ENCODE measurements at places on chromosomes 4 and X. TPM values are rescaled to one million over a fixed set of nuclear protein-coding genes. Genes with fewer than 3 reads are reported as not detected.

DNA sequence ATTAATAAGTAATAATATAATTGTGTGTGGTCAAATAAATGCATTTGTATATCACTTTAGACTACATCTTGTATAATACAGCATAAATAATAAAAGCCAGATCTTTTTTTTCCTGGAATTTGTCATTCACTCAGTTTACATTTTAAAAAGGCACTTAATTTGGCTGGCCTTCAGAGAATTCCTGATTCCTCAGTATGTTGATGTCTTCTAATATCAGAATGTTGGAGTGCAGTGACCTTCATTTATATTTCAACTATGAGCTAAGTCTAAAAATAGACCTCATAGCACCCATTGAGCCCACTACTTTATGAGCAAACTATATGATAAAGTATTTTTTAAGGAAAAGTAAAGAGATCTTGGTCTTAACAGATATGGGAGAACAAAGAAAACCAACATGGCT, 27.8 kb downstream of the ZNF330 start:
- no peak for DNase-seq

The PSAPL1 gene
- not detected for total RNA-seq

- no peak for DNase-seq
Measured at GRCh38 chrX:48802905-48803200, 986 bp downstream of the HDAC6 start.

The ARHGAP36 gene
- total RNA-seq: not detected

GRCh38 chr4:19224820-19225219, 1026.9 kb upstream of the SLIT2 start:
- DNase-seq: peak; percentile 63

GRCh38 chr4:47686294-47686872, 151.5 kb downstream of the CORIN start:
- DNase-seq: peak; percentile 32

DNA sequence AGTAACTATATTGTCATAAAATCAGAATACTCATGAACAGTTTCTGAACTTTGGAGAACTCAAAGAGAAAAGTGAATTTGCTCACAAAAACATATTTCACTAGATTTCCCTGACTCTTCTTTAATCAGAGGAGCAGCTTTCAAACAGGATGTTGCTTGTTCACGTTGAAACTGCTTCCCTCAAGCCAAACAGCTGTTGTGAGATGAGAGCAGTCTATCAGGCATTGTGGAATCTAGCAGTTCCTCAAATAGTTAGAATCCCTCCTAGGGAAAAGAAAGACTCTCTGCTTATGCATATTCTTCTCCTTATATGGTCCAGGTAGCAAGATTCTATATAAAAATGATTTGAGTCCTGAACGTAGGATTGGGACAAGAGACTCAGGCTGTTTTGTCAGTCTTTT, 1012.1 kb downstream of the FAM133A start:
- DNase-seq: no peak

GRCh38 chrX:94454606-94455005, 780.6 kb downstream of the FAM133A start:
- DNase-seq: no peak

DNA sequence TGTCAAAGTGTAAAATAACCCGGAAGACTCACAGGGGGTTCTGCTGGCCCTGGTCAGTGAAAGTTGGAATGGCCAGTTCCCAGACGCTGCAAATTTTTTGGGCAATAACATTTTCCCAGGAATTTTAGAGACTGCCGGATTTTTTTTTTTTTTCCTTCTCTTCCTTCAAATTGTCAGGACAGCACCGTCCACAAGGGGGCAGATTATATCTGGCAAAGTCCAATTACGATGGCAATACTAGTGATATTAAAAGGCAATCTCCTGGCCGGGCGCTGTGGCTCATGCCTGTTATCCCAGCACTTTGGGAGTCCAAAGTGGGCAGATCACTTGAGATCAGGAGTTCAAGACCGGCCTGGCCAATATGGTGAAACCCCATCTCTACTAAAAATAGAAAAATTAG, 20.5 kb downstream of the SLC25A5 start:
- peak; percentile 71 for DNase-seq

DNA sequence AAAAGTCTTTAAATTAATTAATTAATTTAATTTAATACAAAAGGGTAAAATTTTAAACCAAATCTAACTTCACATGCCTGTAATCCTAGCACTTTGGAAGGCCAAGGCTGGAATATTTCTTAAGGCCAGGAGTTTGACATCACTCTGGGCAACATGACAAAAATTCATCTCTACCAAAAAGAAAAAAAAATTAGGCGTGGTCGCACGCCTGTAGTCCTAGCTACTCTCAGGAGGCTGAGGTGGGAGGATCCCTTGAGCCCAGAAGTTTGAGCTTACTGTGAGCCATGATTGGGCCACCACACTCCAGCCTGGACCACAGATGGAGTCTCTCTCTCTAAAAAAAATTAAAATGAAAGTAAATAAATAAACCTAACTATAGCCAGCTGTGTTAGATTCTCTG, 39.2 kb upstream of the ANTXR2 start:
- peak; percentile 95 for DNase-seq

The DAPP1 gene
- total RNA-seq: not detected

DNA sequence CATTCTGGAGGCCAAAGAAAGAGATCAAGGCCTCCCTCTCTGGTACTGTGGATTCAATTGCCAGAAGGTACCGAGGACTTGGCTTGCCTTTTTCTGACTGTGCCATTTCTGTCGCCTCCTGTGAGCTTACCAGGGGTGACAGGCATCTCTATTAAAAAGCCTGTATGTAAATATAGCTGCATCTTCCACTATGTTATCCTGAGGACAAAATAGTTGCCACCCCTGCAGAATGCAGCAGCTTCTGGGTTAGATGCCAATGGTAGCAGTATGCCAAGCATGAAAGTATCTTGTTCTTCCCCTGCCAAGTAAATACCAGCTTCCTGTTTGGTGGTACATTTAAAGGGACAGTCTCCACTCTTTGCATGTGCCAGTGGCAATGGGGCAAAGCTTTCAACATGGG, 10.7 kb downstream of the TRPC5OS start:
- no peak for DNase-seq

DNA sequence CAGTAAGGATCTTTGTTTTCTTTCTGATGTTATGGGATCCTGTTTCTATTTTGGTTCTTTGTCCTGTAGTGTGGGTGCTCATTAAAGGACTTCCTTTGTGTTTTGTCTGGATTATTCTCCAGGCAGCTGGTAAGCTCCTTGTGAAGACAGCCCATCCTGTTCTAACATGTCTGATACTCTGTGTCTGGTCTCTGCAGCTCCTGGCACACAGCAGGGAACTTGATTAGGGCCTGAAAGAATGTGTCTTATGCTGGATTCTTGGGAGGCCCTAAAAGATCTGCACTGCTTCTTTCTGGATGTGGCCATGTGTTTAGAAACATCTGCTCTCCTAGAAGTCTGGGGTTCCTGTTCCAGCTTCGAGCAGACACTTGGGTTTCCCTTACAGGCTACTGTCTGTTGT, 38.1 kb upstream of the ATXN3L start:
- DNase-seq: peak; percentile 50

The WNK3 gene
- total RNA-seq: 10.5 TPM

DNA sequence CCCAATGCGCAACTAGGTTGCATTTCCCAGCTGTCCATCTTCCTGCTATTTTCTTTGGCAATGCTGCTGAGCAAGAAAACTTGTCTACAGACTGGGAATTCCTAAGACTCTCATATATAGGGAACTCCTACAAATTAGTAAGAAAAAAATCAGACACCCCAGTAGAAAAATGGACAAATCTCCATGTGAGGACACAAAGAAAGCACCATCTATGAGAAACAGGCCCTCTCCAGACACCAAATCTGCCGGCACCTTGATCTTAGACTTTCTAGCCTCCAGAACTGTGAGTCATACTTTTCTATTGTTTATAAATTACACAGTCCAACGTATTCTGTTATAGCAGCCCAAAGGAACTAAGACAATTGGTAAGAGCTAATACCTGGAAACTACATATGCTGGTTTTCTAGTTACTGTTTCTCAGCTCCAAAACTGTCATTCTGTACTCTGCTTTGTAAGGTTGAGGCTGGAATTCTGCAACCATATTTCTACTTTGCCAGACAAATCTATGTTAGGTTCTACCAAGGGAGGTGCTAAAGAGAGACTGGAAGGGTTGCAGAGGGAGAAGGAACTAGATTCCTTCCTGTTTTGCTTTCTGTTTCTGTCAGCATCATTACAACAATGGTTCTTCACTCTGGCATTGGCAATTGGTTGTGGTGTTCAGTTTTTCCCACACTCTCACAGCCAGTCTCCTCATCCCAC, 35.7 kb upstream of the FAM241A start:
- DNase-seq: peak; percentile 81

DNA sequence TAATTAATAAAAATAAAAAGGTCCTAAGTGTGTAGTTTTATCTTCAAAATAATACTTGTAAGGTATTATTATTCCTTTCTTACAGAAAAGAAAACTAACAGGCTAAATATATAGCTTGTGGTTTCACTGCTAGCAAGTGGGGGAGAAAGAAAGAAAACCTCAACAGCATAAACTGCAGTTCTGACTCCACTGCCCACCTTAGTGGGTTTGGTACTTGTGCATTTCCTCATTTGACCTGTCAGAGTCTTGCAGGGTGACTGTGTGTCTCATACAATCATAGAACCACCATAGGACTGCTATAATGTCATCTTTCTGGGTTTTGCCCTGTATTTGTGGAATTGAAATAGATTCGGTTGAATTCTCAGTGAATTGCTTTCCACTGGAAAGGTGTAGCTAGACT, 94.7 kb upstream of the PUDP start:
- DNase-seq: no peak

- DNase-seq: no peak
Measured at GRCh38 chrX:18721683-18722499, 14.4 kb downstream of the PPEF1 start.

The GAK gene
- total RNA-seq: 49.4 TPM

GRCh38 chr4:75338352-75338880, 175.8 kb downstream of the RCHY1 start:
- DNase-seq: no peak

The REELD1 gene
- not detected for total RNA-seq

The HPSE gene
- total RNA-seq: 2.7 TPM

GRCh38 chrX:93422693-93423092, 250.7 kb downstream of the NAP1L3 start:
- peak; percentile 3 for DNase-seq

DNA sequence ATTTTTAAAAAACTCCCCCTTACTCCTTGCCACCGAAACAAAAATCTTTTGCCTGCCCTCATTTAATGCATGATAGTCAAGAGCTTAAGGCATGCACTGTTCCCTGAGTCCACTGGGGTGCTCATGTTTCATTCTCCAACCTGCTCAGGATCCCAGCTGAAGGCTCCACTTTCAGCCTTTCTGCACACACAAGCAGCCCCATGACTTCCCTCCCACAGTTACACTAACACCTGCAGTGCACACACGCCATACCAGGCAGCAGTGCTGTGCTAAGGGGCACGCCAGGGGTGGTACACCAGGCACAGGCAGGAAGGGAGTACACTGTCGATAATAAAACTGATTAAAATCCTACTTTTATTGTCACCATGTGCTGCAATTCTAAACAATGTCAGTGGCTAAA, 385.2 kb downstream of the BMPR1B start:
- no peak for DNase-seq

DNA sequence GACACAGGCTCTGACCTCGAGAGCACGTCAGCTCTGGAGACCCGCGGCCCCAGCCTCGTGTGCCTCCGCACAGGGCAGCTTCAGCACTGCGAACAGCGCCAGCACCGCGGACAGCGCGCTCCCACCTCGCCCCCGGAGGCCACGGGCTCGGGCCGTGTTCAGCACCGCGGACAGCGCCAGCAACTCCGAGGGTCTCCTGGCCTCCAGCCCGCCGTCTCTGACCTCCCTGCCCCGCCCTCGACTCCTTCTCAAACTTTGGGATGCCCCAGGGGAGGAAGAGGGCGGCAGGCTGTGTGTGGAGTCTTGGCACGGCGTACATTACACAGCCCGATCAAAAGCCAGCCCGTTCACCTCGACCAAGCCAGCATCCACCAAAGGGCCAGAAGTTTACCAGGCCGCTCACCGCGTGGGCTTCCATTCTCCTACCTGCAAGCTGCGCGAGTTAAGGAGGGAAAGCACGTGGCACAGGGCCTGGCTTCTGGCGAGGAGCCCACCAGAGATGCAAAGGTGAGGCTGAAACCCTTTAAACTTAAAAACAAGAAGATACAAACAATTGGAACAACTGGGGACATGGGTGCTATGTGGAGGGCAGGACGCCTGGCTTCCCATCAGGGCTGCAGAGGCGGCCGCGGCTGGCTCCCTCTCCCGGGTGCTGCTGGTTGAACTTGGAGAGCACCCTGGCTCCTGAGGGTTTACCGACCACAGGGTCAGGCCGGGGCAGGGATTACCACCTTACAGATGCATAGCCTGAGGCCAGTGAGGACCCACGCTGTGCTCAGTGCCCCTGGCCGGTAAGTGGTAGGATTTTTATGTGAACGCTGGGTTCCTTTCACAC, 4.5 kb upstream of the NKX1-1 start:
- DNase-seq: peak; percentile 14

The GLRA2 gene
- total RNA-seq: not detected

The TMSB15A gene
- total RNA-seq: not detected

The NEXMIF gene
- not detected for total RNA-seq

- no peak for DNase-seq
Measured at GRCh38 chr4:2647403-2648158, 108.6 kb downstream of the TNIP2 start.

GRCh38 chr4:74632634-74633033, 161.7 kb downstream of the BTC start:
- DNase-seq: peak; percentile 95

The MORC4 gene
- 42.4 TPM for total RNA-seq

The RS1 gene
- not detected for total RNA-seq
